GM12864 (cell line): ENCODE measurements at places on chromosomes 3 and 15.

DNA sequence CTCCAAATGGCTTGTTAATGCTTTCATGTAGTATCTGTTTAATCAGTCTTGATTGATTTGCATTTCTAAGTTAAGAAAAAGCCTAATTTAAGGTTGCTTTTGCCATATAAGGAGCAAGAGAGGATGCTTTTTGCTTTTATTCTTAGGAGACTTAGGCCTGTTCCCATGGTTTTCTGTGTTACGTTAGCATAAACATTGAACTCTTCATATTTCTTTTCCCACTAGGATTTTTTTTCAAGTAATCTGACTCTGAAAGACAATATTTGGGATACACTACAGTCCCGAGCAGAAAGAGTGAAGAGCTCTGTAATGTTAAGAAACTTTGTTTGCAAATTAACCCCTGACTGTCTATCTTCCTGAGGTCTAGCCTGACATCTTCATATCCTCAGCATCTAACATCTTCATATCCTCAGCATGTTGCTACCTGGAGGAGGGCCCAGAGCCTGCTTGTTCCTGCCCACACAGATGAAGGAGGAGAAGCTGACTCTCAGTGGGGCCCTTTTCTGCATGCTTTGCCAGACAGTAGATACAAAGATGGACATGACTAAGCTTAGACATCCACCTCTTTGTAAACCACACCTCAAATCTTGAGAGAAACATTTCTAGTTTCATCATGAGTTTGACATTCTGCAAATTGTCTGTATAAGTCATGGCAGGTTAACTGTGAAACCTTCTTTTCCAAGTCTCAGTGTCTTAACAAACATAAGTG, 86.2 kb upstream of the COL6A5 start:
- no peak for DNase-seq

DNA sequence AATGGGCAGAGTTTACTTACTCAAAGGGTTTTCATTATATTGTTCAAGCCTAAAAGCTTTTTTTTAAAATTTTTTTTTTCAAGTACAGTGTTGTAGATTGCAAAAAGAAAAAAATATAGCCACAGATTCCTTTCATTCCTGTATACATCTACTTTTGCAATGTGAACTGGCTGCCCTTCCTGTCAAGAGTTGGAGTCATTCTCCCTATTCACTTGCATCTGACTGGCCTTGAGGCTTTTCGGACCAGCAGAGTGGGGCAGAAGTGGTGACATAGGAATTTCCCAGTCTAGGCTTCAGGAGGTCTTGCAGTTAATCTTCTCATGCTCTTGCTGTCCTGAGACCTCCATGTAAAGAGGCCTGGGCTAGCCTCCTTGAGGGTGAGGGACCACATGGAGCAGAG, 218.3 kb upstream of the CFAP20DC start:
- DNase-seq = no peak

- DNase-seq = no peak
These were observed 40.9 kb upstream of the LARS2 start for GRCh38 chr3:45347315-45348000.

- no peak for DNase-seq
These were observed 23.2 kb downstream of the CA12 start for GRCh38 chr15:63358241-63359029.

GRCh38 chr15:64513823-64514222, 53.4 kb downstream of the ZNF609 start:
- DNase-seq = no peak

- DNase-seq = no peak
These were observed 69.5 kb downstream of the CCDC54 start for GRCh38 chr3:107446706-107447105.

DNA sequence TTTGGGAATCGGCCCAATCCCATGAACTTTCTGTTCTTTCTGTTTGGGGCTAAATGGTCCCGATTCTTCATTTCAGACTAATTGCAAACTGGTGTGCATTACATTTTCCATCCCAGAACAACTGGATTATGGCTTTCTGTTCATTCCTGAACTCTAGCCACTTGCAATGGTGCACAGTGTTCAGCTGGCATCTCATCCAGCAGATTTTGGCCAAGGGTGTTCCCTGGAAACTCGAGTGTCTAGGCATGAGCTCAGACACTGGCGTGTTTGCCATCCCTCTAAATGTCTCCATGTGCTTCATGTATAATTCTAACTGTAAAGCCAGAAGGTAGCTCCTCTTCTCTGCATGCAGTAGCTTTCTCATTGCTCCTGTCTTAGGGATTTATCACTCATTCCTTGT, 97.1 kb upstream of the MYZAP start:
- no peak for DNase-seq

- DNase-seq = no peak
These were observed 483 bp downstream of the EHD4 start for GRCh38 chr15:41971895-41972252.

- no peak for DNase-seq
These were observed 64.3 kb downstream of the NCEH1 start for GRCh38 chr3:172646439-172647015.
